Neural crest cell (in vitro differentiated cells): ENCODE measurements at places on chromosomes 4 and X. TPM values are rescaled to one million over a fixed set of nuclear protein-coding genes. Genes with fewer than 3 reads are reported as not detected.

- H3K36me3 ChIP-seq = no peaks in the 10 kb centered on the region
- H3K27ac ChIP-seq = no peak overlapping the region
- DNase-seq = peak; percentile 51
- peak overlapping the region; percentile 92 for H3K4me3 ChIP-seq
- H3K4me1 ChIP-seq = peaks cover 51% of the 10 kb centered on the region
- H3K27me3 ChIP-seq = no peaks in the 10 kb centered on the region
Measured at GRCh38 chr4:156968479-156968984, 3.1 kb downstream of the PDGFC start.

DNA sequence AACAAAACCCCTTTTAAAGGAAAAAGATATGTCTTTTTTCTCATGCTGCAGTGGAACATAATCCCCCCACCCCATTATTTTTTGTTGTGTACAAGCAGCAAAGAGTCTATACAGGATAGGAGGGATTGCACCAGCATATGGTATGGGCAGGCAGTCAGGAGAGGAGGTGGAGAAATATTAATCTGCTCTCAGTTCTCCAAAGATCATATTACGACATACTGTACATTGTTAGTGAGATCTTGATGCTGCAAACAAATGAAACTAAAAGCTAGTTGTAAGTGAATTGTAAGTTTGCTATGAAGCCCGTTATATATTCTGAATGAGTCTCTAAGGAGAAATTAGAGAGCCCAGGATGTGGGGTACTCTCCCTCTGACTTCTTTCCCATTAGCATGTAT is 75.3 kb downstream of the RAPGEF2 start:
- H3K27ac ChIP-seq = no peak overlapping the region
- no peak for DNase-seq
- peaks cover 41% of the 10 kb centered on the region for H3K4me1 ChIP-seq

GRCh38 chr4:169800541-169800940 is 42.8 kb upstream of the HPF1 start:
- no peak overlapping the region for H3K4me3 ChIP-seq
- no peaks in the 10 kb centered on the region for H3K36me3 ChIP-seq
- no peaks in the 10 kb centered on the region for H3K27me3 ChIP-seq
- no peak overlapping the region for H3K27ac ChIP-seq
- H3K4me1 ChIP-seq = peaks cover 11% of the 10 kb centered on the region

DNA sequence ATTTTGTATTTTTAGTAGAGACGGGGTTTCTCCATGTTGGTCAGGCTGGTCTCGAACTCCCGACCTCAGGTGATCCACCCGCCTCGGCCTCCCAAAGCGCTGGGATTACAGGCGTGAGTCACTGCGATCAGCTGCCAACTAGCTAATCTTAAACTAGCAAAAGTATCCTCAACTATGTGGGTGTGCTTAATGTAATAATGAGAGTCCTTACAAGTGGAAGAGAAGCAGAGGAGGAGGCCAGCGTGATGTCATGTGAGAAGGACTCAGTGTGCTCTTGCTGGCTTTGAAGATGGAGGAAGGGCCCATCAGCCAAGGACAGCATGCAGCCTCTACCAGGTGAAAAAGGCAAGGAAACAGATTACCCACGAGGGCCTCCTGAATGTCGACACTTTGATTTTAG is 19.6 kb downstream of the SCD5 start:
- peak overlapping the region; percentile 69 for H3K27ac ChIP-seq
- no peaks in the 10 kb centered on the region for H3K36me3 ChIP-seq
- DNase-seq = no peak
- no peak overlapping the region for H3K4me3 ChIP-seq
- peaks cover 6% of the 10 kb centered on the region for H3K4me1 ChIP-seq
- H3K27me3 ChIP-seq = no peaks in the 10 kb centered on the region

- no peak for DNase-seq
- H3K27ac ChIP-seq = no peak overlapping the region
Measured at GRCh38 chr4:125703443-125703842, 388.7 kb downstream of the FAT4 start.

DNA sequence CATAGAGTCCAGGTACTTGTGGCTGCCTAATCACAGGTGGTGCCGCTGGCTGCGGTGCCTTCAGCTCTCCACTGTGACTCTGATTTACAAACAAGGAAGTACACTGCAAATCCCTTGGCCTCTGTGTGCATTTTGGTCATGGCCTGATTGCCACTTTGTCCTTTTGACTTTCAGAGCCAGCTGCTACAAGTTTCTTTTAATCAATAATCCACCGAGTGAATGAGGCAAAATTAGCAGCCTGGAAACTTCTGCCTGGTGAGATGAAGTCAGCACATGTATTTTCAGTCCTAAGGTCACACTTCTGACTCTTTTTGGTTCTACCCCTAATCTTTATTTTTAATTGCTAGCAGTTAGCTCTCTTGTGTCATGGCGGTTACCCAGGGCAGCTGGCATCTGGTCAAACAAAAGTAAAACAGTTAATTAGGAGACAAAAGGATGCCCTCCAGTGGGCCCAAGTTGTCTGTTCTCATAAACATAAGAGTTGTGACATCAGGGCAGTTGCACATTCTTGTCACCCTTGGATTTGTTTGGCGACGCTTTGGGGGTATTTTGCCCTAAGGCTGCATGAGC is 62.3 kb upstream of the LNX1 start:
- no peak for DNase-seq
- H3K4me1 ChIP-seq = peaks cover 10% of the 10 kb centered on the region
- no peak overlapping the region for H3K4me3 ChIP-seq
- H3K27me3 ChIP-seq = peaks cover 7% of the 10 kb centered on the region
- no peaks in the 10 kb centered on the region for H3K36me3 ChIP-seq

- H3K27ac ChIP-seq = no peak overlapping the region
- no peak for DNase-seq
- peaks cover 9% of the 10 kb centered on the region for H3K4me1 ChIP-seq
- no peaks in the 10 kb centered on the region for H3K27me3 ChIP-seq
- peak overlapping the region; percentile 62 for H3K4me3 ChIP-seq
- H3K36me3 ChIP-seq = peaks cover 27% of the 10 kb centered on the region
Measured at GRCh38 chr4:25233194-25233593, 639 bp upstream of the PI4K2B start.

DNA sequence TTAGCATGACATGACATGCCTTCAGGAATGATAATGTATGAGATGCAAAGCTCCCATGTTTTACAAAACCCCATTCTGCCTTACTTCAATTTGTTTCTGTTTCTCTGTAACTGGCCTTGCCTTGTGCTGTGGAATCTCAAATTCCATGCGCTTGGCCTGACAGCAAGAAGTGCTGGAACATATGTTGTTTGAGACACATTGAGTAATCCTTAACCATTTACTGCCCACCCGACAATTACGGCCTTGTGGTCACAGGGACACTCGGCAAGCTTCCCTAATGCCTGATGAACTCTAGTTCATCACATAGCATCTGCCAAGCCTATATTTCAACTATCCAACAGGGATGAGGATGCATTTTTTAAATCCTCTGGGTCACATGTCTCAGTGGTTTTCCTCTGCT is 226.4 kb upstream of the CASK start:
- no peaks in the 10 kb centered on the region for H3K27me3 ChIP-seq
- H3K36me3 ChIP-seq = no peaks in the 10 kb centered on the region
- no peak overlapping the region for H3K4me3 ChIP-seq
- no peak overlapping the region for H3K27ac ChIP-seq

Gene RAB41
- total RNA-seq = not detected in 2 replicates

Gene ODAPH
- not detected in 2 replicates for total RNA-seq

Gene AFM
- total RNA-seq = not detected in 2 replicates

Gene ALPK1
- 0.68 and 1.3 TPM in 2 replicates for total RNA-seq
